CD14-positive monocyte (primary cell): ENCODE measurements at places on chromosomes 13 and 19.
A peak's percentile ranks its signal among the peaks of the same experiment; 100 is the strongest.

DNA sequence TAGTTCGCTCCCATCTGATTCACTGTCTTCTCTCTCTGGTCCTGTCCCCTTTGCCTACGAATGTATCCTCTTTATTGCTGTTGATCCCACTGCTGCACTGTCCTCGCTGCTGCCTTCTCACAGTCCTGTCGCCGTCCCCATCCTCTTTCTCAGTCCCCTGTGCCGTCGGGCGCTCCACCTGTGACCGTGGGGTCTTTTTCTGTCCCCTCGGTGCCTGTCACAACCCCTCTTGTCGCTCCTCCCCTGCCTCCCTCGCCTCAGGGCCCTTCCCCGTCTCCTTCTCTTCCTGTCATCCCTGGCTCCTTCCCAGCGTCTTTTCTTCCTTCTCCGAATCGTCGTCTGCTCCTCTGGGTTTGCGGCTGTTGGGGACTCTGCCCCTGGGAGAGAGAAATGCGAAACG lies 32.3 kb downstream of the SYT3 start:
- DNase-seq: no peak

DNA sequence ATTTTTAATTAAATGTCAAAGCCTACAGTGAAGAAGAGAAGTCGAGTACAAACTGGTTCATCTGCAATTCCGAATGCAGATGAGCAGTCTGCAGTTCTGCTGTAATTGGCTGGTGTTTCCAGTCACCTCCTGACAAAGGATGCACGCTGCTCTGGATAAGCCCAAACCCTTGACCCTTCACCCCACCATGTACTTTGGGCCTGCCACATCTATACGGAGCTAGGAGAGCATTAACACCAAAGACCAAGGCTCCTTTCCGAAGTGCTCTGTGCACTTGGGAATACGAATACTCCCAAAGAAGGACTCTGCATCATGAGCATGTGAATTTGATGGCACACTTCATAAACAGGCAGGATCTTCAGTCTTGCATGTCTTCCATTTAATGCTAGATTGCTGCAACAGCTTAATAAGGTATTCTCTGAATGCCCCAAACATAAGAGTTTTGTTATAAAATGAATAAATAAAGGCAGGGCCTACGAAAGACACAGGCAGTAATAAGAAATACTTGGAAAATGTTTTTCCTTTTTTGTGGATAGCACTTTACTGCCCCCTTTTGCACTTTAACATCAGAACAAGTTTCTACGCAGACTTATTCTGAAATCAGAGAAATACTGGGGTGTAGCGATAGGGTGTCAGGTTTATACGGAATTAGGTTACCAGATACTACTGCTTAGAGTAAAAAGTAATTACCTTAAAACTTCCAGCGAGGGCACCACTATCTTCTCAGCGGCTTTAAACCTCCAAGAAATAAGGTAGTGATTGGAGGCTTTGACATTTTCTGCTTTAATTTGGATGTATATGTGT lies 15.0 kb downstream of the EFNB2 start:
- DNase-seq: no peak

- DNase-seq: peak; percentile 56
These were observed 108.6 kb upstream of the DOCK9 start for GRCh38 chr13:99086267-99087097.

GRCh38 chr13:96499656-96500055 lies 409.7 kb downstream of the HS6ST3 start:
- no peak for DNase-seq

DNA sequence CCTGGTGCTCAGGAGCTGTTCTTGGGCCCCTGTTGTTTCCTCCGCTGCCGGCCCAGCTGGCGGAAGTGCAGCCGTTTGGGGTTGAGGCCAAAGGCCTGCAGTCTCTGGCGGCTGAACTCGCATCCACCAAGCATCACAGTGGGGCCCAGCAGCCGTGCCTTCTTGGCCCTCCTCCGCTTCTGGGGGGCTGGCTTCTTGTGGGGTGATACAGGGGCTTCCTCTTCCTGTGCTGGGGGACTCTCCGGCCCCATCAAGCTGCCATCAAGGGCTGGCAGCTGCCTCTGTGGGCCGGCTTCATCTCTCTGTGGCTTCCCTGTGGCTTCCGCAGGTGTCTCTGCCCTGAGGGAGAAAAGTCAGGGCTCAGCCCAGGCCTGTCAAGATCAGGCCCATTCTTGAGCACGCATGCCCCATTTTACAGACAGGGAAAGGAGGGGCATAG lies 10.3 kb downstream of the ATG4D start:
- DNase-seq: no peak

- DNase-seq: no peak
These were observed 173.9 kb downstream of the DCLK1 start for GRCh38 chr13:35957241-35957731.

DNA sequence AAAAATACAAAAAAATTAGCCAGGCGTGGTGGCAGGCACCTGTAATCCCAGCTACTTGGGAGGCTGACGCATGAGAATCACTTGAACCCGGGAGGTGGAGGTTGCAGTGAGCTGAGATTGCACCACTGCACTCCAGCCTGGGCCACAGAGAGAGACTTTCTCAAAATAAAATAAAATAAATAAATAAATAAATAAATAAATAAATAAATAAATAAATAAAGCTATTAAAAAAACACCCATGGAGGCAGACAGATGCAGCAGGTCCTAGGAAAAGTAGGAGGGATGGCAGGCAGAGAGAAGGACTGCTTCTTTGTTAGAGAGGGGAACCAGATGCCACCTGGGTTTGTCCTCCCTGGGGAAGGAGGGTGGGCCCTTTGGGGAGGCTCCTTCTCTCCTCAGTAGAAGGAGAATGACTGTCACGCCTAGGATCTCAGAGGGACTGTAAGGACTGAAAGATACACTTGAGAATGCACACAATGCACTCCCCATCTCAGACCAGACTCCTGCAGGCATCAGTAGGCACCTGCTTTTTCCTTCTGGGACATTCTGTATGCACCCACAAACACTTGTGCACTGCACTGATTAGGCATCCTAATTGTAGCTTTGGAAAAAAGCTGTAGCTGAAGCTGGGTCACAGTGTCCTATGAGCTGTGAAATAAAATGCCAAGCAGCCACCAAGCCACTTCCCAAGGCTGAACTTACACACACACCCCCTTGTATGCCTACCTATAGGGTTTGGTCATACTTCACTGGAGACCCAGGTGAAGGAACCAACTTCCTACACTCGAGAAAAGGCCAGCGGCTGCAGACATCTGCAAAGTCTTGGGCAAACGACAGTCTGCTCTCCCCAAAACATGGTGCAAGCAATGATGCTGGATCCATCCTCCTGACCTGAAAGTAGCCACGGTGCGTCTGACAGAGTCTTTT lies 18.9 kb upstream of the SLC35E1 start:
- DNase-seq: no peak

GRCh38 chr19:22545751-22546150 lies 88.4 kb upstream of the ZNF492 start:
- no peak for DNase-seq

DNA sequence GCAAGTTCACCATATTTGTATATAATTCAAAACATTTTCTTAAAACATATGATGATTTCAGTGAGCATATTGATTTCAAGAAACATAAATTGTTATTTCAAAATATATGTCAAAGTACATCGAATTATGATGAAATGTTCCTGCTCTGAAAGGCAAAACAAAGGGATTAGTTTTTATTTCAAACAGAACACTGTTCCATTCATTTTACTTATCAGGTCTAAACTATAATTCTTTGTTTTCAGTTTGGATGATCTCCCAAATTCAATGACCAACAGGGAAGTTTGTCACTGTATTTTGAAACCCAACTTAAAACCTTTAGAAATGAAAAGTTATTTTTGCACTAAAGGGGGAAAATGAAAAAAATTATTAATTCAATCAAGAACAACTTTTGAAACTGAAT lies 610.2 kb downstream of the SLITRK1 start:
- DNase-seq: no peak

DNA sequence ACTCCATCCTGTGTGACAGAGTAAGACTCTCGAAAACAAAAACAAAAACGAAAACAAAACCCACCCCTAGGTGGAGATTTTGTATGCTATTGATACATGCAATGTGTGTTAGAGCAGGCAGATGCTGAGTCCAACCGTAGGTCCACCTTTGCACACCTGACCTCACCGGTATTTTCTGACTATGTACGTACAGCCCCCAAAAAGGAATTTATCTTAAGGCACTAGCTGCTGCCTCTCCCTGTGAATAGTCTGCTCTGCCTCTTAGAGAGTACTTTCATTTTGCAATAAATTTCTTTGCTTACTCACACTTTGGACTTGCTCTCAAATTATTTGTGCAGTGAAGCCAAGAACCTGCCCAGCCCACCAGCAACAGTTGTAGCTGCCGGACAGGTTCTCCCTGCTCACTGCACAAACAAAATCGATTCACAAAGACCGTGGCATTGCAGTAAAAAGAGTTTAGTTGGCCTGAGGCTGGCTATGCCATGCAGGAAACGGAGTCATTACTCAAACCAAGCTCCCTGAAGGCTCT lies 8.2 kb upstream of the ZNF77 start:
- DNase-seq: no peak

DNA sequence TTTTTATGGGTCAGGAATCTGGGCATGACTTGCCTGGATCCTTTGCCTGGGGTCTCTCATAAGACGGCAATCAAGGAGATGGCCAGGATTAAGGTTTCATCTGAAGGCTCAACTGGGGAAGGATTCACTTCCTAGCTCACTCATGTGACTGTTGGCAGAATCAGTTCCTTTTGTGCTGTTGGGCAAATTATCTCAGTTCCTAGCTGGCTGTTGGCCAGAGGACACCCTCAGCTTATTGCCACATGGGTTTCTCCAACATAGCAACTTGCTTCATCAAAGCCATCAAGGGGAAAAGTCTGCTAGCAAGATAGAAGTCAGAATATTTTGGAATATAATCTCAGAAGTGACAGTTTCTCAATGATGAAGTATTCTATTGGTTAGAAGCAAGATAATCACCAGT lies 12.2 kb upstream of the EVI5L start:
- peak; percentile 46 for DNase-seq

GRCh38 chr19:7004313-7004931 lies 16.8 kb downstream of the MBD3L2B start:
- DNase-seq: peak; percentile 41

DNA sequence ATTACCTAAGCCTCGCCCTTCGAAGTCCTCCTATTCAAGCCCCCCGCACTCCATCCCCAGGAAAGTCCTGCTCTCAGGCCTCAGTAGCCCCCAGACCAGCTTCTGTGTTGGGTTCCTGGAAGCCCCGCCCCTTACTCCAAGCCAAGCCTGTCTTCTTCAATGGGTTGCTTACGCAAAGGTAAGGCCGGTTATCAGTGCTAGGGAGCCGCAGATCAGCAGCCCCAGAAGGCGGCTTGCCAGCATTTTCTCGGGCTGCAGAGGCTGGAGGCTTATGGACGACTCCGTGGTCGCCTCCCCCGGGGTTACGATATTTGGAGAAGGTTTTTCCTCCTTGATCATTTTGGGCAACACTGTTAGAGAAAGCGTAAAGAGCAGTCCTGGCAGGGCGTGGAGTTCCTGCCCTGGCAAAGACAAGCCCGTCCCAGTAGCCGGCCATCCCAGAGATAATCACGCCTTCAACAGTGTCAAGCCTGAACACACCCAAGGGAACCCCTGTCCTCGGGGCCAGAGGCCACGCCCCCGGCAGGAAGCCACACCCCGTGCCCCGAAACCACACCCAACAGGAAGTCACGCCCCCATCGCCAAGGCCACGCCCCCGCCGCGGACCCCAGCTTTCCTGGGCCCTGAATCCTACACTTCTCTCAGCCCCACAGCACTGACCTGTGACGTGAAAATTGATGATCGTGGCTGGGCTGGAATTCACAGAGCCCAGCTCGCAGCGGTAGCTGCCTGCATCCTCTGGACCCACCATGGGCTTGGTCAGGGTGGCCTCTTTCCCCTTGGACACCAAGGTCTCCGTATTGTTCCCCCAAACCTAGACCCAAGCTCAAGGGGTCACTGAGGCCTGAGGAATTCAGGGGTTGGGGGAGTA lies 954 bp upstream of the RASIP1 start:
- no peak for DNase-seq

DNA sequence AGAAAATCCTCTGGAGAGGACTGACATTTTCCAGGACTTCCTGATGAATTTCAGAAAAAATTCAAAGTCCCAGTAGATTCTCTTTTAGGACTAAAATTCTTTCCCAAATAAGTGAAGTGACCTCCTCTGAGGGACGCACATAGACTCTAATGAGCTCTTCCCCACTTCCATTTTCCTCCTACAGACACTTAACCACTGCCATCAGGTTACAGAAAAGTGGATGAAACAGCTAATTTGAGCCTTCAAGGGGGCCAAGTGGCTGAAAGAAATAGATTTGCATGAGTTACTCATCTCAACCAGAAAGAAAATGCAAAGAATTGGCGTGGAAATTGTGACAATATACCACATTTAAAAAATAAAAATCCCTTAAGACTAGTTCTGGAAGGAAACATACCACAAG lies 185.3 kb upstream of the EDNRB start:
- no peak for DNase-seq

DNA sequence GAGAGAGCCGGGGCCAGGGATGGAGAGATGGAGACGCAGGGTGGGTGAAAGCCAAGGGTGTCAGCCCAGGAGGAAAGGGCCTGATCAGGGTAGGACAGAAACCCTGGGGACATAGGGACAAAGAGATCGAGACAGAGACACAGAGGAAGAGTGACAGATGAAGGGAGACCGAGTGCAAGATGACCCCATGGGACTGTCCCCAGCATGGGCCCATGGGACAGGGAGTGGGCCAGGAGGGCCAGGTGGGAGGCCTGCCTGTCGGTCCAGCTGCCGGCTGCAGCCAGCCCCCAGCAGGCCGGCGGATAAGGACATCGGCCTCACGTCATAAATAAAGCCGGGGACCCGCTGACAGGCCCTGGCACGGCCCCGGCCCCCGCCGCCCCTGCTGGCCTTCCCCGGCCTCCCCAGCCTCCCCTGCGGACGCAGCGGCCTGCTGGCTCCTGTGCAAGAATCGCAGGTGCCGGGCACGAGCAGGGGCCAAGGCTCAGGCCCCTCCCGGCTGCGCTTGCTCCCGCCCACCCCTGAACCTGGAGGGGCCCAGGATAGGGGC lies 6.3 kb downstream of the REX1BD start:
- no peak for DNase-seq

GRCh38 chr13:70864731-70865130 lies 756.5 kb upstream of the KLHL1 start:
- DNase-seq: no peak

DNA sequence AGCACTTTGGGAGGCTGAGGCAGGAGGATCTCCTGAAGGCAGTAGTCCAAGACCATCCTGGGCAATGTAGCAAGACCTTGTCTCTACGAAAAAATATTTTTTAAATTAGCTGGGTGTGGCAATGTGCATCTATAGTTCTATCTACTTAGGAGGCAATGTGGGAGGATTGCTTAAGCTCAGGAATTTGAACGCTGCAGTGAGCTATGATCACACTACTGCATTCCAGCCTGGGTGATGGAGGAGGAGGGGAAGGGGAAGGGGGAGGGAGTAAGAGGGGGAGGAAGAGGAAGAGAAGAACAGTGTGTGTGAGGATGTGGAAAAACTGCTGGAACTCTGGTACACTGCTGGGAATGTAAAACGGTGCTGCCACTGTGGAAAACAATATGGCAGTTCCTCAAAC lies 9.2 kb upstream of the CLIP3 start:
- no peak for DNase-seq

DNA sequence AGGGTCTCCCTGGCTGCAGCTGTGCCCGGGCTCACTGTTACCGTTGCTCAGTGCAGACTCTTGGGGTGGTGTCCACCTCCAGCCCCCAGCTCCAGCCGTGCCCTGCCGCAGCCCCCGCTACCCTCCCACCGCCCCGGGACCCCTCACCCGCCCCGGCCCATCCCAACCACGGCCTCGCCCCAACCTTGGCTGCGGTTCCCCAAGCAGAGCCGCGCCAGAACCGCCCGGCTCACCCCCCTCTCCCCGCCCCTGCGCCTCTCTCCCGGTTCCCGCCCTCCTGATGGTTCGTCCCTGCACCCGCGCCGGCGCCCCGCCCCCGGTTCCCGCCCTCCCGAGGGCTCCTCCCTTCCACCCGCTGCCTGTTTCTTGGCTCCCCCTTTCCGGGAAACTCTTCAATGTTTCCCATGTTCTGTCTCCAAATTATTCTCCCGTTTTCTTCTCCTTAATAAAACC lies 40.3 kb downstream of the ANKRD10 start:
- no peak for DNase-seq
